NB4 (cell line): ENCODE measurements at places on chromosomes 1 and 21.

DNA sequence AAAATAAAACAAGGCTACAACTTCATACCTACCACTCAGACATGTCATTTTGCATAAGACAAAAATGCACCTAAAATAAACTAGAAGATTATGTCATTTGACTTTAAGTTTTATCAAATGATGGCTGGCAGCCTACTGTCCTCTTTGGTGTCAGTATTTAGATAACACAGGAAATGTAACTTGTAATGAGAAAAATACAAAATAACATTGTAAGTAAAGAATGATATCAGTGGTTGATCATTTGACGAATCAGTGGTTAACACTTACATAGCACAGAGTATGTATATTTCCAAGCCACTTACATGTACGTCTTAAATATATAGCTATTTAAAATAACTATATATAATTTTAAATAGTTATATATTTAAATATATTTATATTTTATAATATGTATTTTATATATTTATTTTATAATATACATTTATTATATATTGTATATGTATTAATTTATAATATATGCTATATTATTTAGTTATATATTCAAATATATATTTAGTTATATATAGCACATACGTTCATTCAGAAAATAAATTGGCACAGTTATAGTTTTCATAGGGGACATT, 44.1 kb downstream of the ZNF678 start:
- DNase-seq, result no peak

- no peak for DNase-seq
Observed at GRCh38 chr1:17561247-17561548, 21.7 kb downstream of the ARHGEF10L start.

GRCh38 chr1:158999316-159000069, 10.2 kb upstream of the IFI16 start:
- DNase-seq, result no peak

- no peak for DNase-seq
Observed at GRCh38 chr1:235404190-235404589, 37.0 kb downstream of the TBCE start.

DNA sequence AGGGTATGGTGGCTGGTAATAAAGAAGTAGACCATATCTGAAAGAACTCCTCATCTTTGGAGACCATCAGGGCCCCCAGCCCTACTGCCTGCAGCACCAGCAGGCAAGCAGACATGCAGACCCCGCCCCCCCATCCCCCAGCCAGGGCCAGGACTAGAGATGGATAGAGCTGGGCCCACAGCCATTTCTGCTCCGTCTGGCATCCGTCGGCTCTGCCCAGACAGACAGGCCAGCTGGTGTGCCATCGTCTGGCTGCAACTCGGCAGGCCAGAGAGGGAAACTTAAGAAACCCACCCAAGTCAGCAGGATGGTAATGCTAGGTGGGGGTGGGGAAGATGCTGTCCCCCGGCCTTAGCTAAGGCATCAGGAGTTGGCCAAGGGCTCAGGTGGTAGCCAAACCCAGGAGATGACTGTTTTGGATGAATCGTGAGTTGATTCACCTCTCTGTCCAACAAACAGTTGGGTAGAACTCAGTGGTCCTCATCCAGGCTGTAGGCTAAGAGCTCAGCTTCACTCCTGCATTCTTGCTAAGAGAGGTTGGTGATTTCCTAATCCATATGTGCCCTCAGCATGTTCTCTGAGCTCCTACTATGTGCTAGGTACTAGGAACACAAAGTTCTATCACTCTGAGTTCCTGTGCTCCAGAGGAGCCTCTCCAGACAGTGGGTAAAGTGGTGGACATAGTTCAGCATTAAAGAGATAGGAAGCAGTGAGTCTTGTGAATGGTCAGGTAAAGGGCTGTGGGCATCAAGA, 23.2 kb upstream of the TMEM222 start:
- no peak for DNase-seq

DNA sequence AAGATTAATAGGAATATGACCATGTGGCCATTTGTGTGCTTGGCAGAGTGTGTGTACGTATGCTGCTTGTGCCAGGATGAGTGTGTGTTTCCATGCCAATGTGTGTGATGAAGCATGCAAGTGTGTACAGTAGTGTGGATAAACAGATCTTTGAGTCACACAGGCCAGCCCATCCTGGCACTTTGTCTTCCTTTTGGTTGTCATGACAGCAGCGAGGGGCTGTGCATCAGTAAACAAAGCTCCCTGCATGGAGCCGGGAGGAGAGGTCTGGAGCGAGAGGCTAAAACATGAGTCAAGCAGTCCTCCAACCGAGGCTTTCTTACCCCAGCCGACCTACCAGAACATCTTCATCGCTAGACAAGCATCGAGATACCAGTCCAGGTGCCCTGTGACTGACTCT, 221.2 kb downstream of the CACNA1E start:
- no peak for DNase-seq

DNA sequence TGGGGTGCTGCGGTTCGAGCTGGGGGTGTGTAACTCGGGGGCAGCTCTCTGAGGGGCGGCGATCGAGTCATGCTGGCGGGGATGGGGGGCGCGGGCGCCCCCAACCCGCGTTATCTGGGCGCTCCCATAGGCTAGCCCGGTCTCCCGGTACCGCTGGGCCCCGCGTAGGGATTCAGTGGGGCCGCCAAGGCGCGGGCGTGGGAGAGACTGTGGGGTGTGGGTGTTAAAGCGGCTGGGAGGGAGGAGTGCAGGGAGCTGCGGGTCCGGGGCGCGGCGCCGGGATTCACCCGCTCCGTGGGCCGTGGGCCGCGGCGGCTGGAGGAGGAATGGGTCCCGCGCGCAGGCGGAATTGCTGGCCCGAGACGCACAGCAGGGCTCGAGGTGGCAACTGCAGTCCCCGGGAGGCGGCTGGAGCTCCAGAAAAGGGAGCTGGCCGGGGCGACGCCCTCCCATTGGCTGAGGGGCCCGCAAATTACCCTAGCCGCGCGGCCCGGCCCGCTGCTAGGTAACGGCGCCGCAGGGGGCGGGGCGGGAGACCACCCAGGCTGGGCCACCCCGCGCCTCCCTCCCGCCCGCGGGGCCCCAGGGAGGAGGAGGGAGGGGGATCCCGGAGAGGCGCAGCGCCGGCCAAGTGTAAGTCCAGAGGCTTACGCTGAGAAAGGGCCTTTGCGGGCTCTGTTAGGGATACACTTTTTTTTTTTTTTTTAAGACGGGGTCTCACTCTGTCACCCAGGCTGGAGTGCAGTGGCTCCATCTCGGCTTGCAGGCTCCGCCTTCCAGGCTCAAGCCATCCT, at the start of gene PTCH2:
Gene PTCH2, minus strand, starts transcription at position 392 of the 794 bp plus-strand sequence. Its CDS starts 321 bp downstream, at position 71.
- peak; percentile 79 for DNase-seq

DNA sequence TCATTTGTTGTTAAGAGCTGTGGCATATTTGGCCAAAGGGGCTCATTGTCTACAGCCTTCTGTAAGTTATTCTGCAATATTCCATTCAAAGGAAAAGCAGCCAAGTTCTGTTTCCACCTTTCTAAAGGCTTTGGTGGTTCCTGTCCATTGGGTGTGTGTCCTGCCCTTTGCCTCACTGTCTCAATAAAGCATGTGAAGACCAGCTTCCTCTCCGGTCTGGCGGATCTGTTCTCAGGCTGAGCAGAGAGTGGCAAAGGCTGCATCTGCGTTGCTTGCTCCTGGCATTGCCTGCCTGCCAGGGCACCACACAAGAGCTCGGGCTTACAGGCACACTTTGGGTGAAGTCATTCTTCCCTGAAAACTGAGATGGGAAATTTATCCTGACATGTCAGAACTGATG, 34.9 kb downstream of the ST6GALNAC3 start:
- no peak for DNase-seq

GRCh38 chr1:168387781-168388760, 107.4 kb downstream of the TBX19 start:
- DNase-seq, result no peak

DNA sequence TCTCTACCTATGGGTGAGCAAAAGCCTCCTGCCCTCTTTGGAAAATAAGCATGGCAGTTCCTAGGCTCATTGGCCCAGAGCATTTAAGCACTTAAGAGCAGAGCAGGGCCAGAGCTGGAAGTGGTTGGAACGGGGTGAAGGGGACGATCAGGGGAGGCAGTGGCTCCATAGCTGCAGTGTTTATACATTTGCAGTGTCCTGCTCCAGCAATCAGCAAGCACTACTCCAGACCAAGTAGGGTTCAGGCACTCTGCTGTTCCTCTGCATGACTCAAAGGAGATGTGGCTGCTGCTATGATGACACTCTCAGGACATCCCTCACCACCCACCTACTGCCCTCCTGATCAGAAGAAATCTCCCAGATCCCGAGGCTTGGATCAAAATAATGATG, 55.0 kb downstream of the TRABD2B start:
- no peak for DNase-seq

GRCh38 chr1:150529017-150529416, 13.5 kb downstream of the FALEC start:
- no peak for DNase-seq

DNA sequence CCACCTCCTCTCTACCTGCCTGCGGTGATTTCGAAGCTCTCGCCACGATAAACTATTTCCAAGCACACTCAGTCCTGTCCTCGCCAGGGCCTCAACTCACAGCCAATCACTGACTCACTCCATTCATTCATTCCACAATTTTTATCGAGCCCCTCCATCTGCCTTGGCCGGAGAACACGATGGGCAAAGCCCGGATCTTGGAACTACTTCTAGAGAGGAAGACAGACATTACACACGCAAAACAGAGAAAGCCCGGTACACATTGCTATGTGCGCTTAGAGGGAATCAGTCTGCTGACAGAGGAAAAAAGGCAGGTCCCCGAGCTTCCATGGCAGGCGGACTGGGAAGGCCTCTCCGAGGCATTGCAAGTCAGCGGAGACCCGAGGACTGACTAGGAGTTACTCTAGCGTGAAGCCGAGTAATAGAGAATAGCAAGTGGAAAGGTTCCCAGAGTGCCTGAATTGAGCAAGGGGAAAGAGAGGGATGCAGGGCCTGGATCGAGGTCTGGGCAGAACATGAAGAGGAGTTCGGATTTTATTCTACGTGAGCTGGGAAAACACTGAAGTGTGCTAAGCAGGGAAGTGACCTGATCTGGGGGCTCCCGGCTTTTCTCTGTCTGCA, 54.2 kb upstream of the DNAJC6 start:
- DNase-seq, result peak; percentile 1

GRCh38 chr1:45355683-45356082, 15.4 kb upstream of the MUTYH start:
- DNase-seq, result no peak

GRCh38 chr21:44874240-44874496, 678 bp upstream of the PTTG1IP start:
- no peak for DNase-seq

DNA sequence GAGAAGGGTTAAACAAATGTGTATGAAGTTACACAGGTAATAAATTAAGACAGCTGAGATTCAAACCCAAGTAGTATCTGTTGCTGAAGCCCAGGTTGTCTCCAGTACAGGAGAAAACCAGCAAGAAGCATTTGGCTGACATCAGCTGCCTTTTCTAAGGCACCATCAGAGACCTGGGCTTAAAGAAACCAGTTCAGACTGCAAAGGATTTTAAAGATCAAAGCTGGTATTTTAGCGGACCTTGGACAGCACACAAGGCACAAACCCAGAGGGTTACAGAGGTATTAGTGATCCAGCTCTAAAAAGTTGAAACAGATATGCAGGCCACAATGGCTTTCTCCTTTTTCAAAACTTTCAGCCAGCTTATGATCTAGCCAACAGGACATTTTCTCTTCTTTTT, 23.4 kb downstream of the BEND5 start:
- DNase-seq, result no peak

DNA sequence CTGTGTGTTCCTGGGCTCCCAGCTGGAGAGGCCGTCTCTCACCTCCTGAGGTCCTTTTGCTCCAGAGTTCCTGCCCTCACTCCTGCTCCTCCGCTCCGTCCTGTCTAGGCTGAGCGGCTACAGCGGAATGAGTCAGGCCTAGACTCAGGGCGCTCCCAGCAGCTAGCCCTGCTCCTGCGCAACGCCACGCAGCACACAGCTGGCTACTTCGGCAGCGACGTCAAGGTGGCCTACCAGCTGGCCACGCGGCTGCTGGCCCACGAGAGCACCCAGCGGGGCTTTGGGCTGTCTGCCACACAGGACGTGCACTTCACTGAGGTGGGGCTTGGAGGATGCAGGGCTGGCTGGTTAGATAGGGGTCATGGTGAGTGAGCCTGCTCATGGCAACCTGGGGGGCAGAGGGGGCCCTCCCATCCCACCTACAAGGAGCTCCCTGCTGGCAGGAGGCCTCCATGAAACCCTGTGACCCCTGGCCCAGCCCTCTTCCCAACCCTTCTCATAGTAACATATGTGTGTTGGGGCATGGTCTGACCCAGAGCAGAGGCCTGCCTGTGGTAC, 15.1 kb downstream of the PSRC1 start:
- no peak for DNase-seq

DNA sequence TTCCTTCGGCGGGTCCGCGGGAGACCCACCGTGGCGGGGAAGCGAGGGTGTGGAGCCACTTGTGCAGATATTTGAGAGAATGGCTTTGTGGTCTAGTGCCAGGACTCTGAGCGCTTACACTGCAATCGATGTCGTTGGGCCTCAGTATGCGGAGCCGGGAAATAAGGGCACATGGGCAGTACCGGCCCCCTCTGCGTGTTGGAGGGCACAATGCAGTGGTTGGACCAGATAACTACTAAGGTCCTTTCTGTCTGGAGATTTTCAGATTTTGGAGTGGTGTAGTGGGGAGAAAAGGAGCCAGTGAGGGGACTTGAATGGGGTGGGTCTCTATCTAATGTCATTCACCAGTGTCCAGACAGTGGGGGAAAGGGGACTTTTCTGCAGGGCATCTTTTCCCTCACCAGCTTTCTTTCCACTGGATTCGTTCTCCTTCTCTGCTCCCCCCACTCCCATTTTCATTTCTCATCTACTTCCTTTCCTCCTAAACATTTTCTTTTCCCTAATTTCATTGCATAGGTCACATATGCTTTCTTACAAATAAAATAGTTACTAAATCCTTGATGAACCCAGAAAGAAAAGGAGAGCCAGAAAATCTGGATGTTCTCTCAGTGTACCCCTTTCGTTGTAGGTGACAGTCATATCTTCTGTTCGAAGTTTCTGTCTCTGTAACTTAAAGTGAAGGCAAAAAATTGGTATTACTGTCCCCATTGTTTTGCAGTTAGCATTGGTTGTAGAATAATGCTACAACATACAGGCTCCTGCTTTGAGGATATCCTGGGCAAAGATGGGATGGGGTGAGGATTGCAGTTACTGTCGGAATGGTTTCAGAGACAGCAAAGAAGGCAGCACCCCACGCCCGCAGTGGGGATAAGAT, 1.4 kb downstream of the ATF3 start:
- DNase-seq, result no peak

DNA sequence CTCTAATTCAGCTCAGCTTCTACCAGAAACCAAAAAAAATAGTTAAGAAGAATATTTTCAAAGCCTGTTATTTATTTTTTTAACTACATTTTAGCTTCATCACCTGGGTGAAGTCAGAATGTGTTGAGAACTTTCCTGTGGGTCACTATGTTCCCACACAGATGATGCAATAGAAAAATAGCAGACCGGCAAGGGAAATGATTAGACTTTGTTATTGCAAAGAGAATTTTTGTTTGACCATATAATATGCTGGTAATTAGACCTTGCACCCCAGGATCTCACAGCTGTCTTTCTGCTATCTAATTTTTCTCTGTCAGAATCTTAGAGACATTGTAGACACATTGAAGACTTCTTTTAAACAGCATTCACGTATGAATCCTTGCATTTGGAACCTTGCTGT, 299.3 kb downstream of the TBX15 start:
- no peak for DNase-seq

GRCh38 chr1:177571076-177571475, 398.8 kb downstream of the SEC16B start:
- DNase-seq, result no peak
